Muscle of leg (tissue), 16 donors: ENCODE measurements at places on chromosomes 4 and X. TPM values are rescaled to one million over a fixed set of nuclear protein-coding genes. Genes with fewer than 3 reads are reported as not detected.

Gene EFNB1
- polyA plus RNA-seq, result 55.3 TPM

Gene ETNPPL
- not detected for polyA plus RNA-seq

Gene PNMA3
- 2.9 TPM for polyA plus RNA-seq

Gene PAGE1
- polyA plus RNA-seq, result not detected

Gene CYSLTR1
- polyA plus RNA-seq, result 8.5 TPM

Gene ERAS
- 0.10 TPM for polyA plus RNA-seq

Gene TENM3
- 19.5 TPM for polyA plus RNA-seq

Gene NHS
- polyA plus RNA-seq, result 3.0 TPM

Gene SH3D19
- 26.2 TPM for polyA plus RNA-seq

Gene NPFFR2
- polyA plus RNA-seq, result 0.23 TPM

Gene ASB9
- polyA plus RNA-seq, result 6.4 TPM

Gene SH3RF1
- polyA plus RNA-seq, result 17.3 TPM

Gene PSAPL1
- polyA plus RNA-seq, result not detected

Gene DGKQ
- polyA plus RNA-seq, result 4.7 TPM

Gene SOD3
- polyA plus RNA-seq, result 31.2 TPM

Gene PAK3
- 11.3 TPM for polyA plus RNA-seq

Gene ERCC6L
- 3.8 TPM for polyA plus RNA-seq

GRCh38 chrX:23187819-23188218 is 146.8 kb upstream of the PTCHD1 start:
- no peak for DNase-seq

- DNase-seq, result no peak
Measured at GRCh38 chrX:137233478-137233877, 199.7 kb upstream of the GPR101 start.

DNA sequence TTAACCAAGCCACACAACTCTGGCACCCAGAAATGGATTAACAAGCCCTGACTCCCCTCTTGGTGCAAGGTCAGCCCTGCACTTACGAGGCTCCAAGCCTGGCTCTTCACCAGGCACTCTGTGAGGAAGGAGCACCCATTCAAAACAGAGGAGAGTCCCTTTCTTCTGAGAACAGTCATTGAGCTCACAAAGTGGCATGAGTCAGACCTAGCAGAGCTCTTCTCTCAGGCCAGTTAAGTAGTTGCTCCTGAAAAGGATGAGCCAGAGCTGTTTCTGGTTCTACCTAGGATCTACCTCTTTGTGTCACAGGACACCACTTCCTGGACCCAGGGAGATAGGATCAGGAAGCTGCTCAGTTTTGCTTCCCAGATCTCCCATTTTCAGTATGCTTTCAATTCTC is 48.2 kb downstream of the EVC2 start:
- DNase-seq, result no peak

DNA sequence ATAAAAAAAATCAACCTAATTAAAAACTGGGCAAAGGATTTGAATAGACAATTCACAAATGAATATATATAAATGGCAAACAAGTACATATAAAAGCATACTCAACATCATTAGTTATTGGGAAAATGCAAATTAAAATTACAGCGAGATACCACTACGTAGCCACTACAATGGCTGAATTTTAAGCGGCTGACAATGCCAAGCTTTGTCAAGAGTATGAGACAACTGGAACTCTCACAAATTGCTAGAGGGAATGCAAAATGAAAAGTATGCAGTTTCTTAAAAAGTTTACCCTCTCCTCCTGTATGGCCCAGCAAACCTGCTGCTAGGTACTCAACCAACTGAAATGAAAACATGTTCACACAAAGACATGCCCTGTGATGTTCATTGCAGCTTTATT is 34.8 kb downstream of the ZFP42 start:
- no peak for DNase-seq

- DNase-seq, result peak; percentile 79
Measured at GRCh38 chr4:47733302-47734175, 104.3 kb downstream of the CORIN start.

DNA sequence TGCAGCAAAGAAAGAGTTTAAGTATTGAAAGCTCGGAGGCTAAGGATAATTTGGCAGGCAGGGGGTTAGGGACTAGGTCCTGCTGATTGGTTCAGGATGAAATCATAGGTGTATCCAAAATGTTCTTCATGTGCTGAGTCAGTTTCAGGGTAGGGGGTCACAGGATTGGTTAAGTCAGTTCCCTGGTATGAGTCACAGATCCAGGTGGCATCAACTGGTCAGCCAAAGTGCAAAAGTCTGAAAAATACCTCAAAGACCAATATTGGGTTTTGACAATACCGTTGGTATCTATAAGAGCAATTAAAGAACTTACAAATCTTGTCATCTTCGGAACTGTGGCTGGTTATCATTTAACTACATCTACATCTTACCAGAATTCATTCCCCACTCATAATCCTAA is 25.6 kb upstream of the PRDM8 start:
- no peak for DNase-seq

DNA sequence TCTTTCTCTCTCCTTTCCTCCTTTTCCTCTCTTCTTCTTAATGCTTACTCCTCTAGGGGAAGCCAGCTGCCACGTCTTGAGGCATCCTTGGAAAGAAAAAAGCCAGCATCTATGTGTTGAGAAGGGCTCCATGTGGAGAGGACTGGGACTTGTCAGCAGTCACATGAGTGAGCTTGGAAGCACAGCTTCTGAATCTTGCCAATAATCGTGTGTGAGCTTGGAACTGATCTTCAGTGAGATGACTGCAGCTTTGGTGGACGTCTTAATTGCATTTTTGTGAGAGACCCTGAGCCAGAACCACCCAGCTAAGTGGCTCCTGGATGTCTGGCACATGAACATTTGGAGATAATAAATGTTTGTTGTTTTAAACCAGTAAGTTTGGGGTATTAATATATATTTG is 371.7 kb downstream of the SLITRK2 start:
- DNase-seq, result peak; percentile 33

GRCh38 chr4:27218013-27218412 is 357.4 kb downstream of the STIM2 start:
- DNase-seq, result no peak

GRCh38 chr4:73869130-73870055 is at the start of gene CXCL1:
Gene CXCL1, plus strand, starts transcription at chr4:73869393. Its CDS starts 78 bp downstream, at chr4:73869471.
- peak; percentile 15 for DNase-seq

GRCh38 chr4:82818664-82819662 is 20.4 kb upstream of the SCD5 start:
- DNase-seq, result no peak

GRCh38 chr4:161920304-161921052 is 243.3 kb downstream of the FSTL5 start:
- peak; percentile 11 for DNase-seq

- DNase-seq, result peak; percentile 90
Measured at GRCh38 chr4:76968937-76969336, 19.4 kb downstream of the SEPTIN11 start.

DNA sequence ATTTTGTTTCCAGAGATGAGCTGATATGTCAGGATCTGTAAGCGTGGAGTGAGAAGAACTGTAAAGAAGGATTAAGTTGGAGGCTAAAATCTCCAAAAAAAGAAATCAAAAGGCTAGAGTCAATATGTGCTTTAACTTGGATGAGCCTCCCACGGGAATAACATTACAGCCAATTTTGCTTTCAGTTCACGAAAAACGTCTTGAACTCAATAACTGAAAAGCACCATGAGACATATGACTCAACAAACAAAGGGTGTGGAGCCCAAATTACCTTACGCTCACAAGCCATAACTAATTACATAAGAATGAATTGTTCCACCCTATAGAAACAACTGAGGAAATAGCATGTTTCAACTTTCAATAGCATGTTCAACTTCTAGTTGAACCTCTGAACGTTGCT is 22.3 kb downstream of the TMPRSS11D start:
- DNase-seq, result peak; percentile 82

GRCh38 chr4:126269106-126269505 is 954.4 kb downstream of the FAT4 start:
- no peak for DNase-seq

GRCh38 chr4:25310803-25311166 is 1.8 kb upstream of the ZCCHC4 start:
- no peak for DNase-seq

GRCh38 chr4:21181716-21182115 is 481.5 kb downstream of the PACRGL start:
- DNase-seq, result no peak

DNA sequence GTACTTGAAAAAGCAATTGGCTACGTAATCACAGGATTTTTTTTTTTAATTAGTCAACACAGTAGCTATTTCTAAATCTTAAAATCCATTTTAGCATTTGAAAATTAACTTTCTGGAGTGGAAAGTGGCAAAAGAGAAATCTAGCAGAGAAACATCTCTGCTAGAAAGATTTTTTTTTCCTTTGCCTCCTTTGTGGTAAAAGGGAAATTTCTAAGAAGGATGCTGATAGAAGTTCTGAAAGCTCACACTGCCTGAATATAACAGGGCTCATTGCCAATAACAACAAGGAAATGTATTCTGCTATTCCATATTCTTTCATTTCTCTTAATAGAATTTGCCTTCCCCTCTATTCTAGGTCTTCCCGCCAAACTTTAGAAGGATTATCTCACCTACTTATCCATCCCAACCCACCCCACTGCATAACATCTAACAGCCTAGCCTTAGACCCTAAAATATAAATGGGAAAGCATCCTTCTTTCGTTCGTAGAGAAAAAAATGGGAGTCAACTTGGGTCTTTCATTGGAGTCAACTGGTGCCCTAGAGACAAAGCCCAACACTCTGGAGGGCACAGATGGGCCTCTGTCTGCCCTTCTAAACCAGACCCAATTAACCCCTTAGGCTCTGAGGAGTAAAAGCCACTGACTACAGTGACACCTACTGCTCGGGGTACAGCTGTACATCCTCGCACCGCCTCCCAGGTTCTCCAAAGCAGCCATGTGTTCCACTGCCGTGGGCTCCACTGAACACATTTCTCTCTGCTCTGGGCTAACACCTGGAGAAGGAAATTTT is 103.9 kb downstream of the MAML3 start:
- DNase-seq, result peak; percentile 56

GRCh38 chr4:114866901-114867670 is 246.3 kb downstream of the NDST4 start:
- DNase-seq, result no peak

GRCh38 chr4:38073596-38074234 is 113.5 kb downstream of the PTTG2 start:
- no peak for DNase-seq

GRCh38 chrX:39903343-39903742 is 194.4 kb downstream of the BCOR start:
- no peak for DNase-seq

DNA sequence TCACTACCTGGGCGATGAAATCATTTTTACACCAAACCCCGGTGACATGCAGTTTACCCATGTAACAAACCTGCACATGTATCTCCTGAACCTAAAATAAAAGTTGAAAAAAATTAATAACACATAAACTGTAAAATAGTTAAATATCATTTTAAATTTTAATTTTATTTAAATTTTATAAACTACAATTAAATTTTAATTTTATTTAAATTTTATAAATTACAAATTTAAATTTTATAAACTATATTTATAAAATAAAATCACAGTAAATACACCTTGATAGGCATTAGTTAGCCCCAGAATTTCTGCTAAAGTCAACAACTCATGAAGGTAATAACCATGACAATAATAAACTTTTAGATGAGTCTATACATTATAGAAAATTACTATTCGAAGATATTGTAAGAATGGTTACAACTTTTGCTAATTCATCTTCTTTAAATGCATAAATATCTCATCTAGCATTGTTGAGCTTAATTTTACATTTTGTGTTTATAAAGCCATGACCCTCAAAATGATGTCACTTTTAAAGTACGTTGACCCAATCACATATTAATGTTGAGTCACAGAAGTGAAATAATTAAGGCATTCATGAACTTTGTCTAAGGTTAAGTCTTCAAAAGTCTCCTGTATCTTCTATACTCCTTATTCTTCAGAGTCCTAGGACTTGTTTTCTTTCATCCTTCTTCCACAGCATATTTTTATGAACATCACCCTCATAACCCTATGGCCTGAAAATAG is 755.8 kb upstream of the LCORL start:
- no peak for DNase-seq

- DNase-seq, result no peak
Measured at GRCh38 chr4:51909236-51909703, 66.3 kb downstream of the DCUN1D4 start.

DNA sequence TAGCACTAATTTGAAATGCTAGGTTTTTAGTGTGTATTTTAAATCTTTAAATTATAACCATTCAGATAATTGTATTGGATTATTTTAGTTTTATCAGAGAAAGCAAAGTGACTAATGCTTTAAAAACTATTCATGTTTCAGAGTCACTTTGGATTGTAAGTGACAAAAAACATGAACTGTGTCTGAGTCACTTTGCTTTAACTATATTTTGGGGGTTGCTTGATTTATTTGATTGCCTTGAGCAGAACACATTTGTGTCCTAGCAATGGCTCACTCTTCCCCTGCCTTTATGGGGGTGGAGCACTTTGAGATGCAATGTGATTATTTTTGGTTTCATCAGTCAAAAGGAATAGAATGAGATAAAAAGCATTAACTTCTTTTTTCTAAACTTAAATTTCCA is 188.4 kb upstream of the ARX start:
- no peak for DNase-seq

DNA sequence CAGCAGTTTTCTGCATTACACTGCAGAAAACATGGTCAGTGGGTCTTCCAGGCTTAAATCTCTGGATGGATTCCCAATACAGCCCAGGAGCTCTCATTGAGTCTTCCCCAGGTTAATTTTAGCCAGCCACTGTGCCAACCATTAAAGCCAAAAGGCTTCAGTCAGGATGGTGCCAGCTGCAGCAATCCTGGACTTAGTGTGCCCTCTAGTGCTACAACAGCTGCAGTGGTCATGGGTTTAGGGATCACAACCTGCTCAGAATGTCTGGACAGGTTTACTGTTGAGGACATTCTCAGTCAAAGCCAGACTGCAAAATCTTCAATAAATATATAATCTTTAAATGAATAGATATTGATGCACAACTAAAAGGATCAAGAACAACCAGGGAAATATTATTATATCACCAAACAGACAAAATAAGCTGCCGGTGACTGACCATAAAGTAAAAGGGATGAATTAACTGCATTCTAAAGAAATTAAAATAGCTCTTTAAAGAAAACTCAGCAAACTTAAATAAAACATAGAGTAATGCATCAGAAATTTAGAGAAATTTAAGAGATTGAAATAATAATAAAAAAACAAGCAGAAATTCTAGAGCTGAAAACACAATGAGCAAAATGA is 639.9 kb downstream of the SPOCK3 start:
- peak; percentile 9 for DNase-seq

GRCh38 chrX:7127056-7127455 is 20.5 kb upstream of the STS start:
- peak; percentile 66 for DNase-seq

- no peak for DNase-seq
Measured at GRCh38 chr4:47017081-47017480, 14.3 kb upstream of the GABRB1 start.

- no peak for DNase-seq
Measured at GRCh38 chr4:75345423-75345822, 168.8 kb downstream of the RCHY1 start.

DNA sequence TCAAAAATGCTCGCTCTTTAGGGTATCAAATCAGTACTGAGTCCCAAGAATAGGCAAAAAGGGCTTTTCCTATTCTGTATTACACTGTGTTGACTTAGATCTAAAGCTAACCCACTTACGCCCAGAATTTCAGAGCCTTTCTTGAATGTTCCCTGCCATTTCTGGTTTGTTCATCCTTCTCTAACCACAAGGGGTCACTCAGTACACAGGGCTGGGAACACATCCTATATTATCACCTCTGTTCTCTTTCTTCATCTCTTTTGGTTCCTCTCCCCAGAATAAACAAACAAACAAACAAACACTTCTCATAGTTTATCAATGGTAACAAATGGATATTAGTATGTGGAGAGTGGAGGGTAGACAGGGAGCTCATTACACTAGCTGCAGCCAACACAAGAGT is 25.5 kb upstream of the MORC4 start:
- DNase-seq, result peak; percentile 40

- no peak for DNase-seq
Measured at GRCh38 chr4:14566518-14566917, 435.8 kb upstream of the CPEB2 start.
